ENCODE measurements at places on chromosomes 2 and 18. TPM values are rescaled to one million over a fixed set of nuclear protein-coding genes. Genes with fewer than 3 reads are reported as not detected.

DNA sequence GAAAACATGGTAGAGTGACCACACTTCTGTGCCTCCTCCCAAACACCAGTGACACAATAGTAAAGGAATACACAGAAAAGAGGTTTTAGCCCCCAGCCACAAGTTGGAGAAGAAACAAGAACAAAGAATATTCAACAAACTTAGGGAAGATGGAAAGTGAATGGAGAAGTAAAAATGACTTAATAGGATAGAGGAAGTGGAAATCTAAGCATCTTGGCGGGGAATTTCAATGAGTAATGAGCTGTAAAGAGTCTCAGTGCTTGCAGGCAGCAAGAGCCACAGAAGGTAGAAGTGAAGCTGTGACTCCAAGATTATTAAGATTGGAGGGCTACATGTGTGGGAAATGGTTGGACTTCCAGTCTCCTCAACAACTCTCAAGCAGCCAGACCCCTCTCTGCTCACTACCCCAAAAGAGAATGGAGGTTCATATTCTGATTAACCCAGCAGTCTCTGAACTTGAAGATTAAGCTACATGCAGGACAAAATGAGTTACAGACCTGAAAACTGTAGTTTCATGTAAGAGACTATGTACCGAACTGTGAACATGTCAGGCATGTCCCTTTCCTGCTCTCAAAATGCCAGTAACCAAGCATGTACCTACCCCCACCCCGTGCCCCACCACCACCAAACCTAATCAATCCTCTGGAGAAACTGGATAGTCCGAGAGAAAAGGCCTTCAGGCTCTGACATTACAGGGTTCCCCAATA, 16.9 kb upstream of the HNRNPLL start:
- DNase-seq: no peak

GRCh38 chr2:201779901-201780673, 646 bp downstream of the ALS2 start:
- no peak for DNase-seq

DNA sequence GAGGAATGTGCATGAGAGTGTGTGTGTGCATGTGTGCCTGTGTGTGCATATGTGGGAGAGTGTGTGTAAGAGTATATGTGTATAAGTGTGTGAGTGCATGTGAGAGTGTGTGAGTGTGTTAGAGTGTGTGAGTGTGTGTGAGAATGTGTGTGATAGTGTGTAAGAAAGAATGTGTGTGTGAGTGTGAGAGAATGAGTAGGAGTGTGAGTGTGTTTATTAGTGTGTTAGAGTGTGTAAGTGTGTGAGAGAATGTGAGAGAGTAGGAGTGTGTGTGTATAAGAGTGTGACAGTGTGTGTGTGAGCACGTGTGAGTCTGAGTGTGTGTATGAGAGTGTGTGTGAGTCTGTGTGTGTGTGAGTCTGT, 21.2 kb downstream of the GYPC start:
- no peak for DNase-seq

GRCh38 chr2:15364561-15364960, 196.6 kb downstream of the NBAS start:
- DNase-seq: no peak

GRCh38 chr2:71592181-71592711, 138.9 kb downstream of the DYSF start:
- DNase-seq: no peak

- peak; percentile 84 for DNase-seq
Measured at GRCh38 chr18:13276530-13277520, 58.3 kb downstream of the LDLRAD4 start.

The CCDC121 gene
- 3.1 TPM for total RNA-seq

The IL1F10 gene
- not detected for total RNA-seq

The PROC gene
- 0.18 TPM for total RNA-seq

The IL36B gene
- not detected for total RNA-seq

The CHPF gene
- total RNA-seq: 21.4 TPM

Data from cerebellum (tissue), 4 donors.